ENCODE measurements at places on chromosomes 1 and 21.

DNA sequence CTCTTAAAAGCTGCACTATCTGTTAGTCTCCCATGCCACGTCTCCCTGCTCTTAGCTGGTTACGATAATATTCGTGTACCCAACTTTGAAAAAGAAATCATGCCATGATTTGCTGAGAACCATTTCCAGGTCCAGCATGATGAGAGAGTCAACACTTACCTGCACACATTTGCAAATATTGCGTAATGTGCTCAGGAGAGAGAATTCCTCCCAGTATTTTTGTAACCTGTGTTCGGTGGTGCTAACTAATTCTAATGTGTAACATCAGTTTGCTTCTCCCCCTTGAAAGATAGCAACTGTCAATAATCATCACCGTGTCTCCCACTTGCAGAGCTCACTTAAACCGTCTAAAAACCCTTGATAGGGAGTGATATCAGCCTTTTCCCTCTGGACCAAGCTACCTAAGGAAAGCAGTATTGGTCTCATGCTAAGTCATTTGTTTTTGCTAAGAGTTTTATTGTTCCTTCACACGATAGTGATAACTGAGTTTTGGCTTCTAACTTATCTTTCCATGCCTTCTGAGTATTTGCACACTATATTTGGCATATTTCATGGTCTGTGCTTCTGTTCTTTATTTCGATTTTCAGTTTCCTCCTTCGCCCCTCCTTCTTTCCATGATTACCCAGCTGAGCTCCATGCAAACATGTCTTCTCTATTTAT lies 61.1 kb upstream of the IRF2BP2 start:
- DNase-seq: no peak

- no peak for DNase-seq
Observed at GRCh38 chr1:215417122-215417521, 150.0 kb upstream of the KCTD3 start.

GRCh38 chr21:31952828-31953227 lies 80.0 kb downstream of the HUNK start:
- DNase-seq: no peak

DNA sequence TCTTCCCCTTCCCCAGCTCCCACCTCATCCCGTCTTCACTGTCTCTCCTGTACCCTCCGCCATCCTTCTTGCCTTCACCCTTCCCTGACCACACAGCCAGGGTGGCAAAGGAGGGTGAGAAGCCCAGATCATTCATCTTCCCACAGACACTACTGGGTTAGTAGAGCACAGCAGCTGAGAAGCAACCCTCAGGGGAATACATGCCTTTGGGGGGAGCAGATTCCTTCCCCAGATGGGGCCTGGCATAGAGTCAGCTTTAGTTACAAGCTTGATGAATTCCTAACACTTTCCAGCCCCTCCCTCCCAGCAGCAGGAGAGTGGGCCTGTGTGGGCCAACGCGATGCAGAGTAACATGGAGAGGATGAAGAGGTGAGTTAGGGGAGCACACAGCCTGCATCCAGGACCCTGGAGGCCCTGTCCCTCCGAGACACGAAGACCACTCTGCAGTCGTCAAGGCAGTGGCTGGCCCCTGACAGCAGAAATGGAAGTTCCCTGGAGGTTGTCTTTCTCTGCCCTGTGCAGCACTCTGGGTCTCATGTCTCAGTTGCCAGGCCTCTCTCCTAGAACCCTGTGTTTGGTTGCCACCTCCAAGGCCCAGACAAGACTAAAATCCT lies 8.8 kb upstream of the BTG2 start:
- DNase-seq: no peak

- DNase-seq: no peak
Observed at GRCh38 chr1:187042538-187042937, 213.8 kb downstream of the PLA2G4A start.

- DNase-seq: no peak
Observed at GRCh38 chr1:232143315-232143886, 486.5 kb downstream of the SIPA1L2 start.

DNA sequence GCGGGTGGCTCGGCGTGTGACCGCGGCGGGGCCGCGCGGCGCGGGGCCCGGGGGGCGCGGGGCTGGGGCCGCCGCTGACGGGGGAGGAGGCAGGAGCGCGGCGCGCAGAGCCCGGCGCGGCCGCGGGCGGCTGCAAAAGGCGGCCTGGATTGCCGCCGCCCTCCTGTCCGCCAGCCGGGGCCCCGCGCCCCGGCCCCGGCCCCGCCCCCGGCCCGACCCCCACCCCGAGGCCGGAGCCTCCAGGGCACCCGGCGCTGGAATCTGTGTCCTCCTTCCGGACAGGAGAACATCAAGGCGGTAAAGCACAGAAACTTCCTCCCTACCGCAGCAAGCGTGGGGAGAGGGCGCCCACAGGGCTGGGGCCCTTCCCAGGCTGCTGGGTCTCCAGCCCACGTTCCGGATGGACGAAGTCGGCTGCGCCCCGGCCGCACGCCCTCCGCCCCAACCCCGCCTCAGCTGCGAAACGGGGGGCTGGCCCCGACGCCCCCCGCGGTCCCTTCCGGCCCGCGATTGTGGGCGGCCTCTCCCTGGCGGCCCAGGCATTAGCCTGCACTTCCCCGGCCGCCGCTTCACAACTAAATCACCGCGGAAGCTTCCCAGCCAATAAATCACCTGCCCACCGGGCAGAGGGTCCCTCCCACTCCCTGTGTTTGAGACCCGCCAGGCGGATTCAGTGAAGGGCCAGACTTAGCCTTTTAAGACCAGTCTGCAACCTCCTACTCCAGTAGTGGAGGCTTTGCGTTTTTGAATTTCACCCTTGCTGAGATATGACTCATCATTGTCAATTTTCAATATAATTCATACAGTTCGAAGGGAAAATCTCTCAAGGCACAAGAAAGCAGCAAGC lies 106.0 kb downstream of the SLC45A1 start:
- DNase-seq: no peak

Measured in NCI-H2107 (cell line).